Fibroblast of villous mesenchyme (primary cell): ENCODE measurements at places on chromosomes 12 and 14.

DNA sequence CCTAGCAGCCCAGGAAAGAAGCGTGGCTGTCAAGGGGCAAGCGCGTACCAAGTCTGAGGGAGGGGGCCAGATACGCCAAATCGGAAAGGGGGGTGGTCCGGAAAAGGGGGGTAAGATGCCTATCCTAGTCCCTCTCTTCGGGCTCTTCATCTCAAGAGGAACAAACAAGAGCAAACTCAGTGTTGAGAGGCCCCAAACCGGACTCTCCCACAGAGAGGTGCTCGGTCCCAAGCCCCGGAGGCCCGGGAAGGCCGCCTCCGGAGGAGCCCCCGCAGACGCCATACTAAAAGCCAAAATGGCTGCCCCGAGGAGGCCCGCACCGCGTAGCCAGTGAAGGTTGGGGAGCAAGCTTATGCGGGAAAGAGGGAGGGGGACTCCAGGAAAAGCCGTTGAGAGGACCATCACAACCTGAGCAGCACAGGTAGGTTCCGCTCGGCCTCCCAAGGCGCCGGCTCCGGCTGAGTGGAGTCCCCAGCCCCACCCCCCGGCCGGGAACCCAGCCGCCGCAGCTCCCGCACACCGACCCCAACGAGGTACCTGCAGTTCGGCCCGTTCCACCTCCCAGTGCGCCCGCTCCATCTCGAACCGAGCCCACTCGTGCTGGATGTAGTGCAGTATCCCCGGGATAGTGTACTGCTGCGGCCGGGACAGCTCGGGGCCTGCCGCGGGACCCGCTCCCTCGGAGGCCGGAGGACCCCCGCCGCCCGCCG is at the start of gene AP4S1:
TSS of gene AP4S1 (plus strand) at position 283 of the 710 bp plus-strand sequence. CDS start 40,548 bp downstream, outside the sequence.
- no peak for DNase-seq

- no peak for DNase-seq
Measured at GRCh38 chr12:126895951-126896913, 1370.7 kb upstream of the TMEM132C start.

DNA sequence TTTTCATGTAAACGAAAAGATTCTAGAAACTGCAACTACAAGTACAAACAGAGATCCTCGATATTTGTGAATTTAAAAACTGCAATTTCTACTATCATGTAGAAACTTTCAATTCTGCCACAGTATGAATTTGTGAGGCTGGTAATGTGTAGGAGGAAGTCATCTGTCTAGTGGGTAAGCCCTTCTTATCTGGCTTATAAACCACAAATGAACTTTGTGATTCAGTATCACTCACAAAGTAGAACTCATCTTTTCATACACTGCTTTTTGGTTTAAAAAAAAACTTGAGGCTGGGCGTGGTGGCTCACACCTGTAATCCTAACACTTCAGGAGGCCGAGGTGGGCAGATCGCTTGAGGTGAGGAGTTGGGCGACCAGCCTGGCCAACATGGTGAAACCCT is 20.7 kb downstream of the GTF2A1 start:
- no peak for DNase-seq

GRCh38 chr14:62957562-62957961 is 87.7 kb downstream of the KCNH5 start:
- DNase-seq = peak; percentile 35

DNA sequence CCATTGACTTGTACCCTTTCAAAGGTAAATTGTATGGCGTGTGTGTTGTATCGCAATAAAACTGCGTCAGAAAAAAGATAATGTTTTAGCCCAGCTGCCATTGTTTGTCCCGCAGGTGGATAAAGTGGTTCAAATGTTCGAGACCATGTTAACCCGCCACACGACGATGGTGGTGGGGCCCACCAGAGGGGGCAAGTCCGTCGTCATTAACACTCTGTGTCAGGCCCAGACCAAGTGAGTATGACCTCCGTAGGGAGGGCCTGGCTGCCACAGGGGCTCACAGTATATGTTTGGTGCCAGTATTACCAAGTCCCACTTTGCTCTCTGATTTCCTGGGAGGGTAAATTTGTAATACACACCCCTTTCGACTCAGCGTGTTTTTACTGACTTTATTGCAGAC is 96.9 kb downstream of the DNAH10 start:
- DNase-seq = no peak

DNA sequence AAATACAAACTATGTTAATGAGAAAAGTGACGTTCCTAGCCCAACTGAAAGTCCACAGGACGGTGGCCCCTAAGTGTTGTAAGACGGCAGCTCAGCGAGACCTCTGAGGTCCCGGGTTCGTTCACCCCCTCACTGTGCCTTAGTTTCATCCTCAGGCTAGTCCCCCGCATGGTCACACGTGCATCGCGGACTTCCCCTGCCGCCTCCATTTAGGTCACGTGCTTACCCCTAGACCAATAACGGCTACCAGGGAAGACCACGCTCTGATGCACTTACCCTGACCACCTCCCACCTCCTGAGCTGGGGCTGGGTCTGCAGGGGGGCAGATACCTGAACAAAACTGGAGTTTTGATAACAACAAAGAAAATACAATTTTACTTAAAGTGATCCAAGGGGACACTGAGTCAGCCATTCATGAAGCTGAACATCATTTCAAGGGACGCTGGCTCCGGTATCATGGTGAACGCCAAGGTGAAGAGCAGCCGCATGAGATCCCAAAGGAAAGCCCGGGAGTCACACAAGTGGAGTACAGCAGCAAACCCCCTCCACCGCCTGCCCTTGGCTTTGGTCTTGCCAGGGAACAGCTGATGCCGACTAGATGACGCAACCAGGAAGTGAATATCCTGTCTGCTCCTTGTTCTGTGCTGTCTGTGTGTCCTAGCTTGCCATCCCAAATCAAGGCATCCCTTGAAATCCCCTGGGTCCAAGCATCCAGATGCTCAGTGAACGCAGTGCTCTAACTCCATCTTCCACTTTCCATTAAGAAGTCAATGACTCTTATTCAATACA is 274.1 kb downstream of the PCNX1 start:
- DNase-seq = peak; percentile 35

- no peak for DNase-seq
Measured at GRCh38 chr12:64976131-64976530, 145.0 kb downstream of the WIF1 start.

DNA sequence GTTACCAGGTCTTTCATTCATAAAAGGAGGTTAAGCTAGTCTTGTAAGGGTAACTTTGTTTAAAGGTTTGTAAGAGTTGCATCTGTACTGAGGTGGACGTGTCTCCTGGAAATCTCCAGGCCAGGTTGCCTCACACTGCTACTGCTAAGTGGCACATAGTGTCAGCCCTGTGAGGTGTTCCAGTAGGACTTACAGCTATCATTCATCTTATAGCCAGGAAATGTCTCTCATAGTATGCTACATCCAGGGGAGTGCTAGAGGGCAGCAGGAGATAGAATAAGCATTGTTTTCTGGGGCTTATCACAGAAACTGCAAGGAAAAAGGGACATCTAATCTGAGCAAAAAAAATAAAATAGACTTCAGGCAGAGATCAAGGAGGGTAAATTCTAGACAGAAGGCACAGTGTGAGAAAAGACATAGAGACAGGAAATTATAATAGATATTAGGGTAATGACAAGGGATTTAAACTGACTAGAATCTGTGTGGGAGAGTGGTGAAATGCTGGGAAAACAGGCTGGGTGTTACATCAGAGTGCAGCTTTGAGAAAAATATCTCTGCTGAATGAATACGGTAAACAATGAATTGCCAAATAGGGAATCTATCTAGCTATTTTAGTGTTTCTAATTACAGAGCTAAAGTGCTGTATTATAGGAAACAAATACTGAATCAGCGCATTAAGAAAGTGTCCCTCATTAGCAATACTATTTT is 205.1 kb upstream of the ABCD2 start:
- peak; percentile 75 for DNase-seq

DNA sequence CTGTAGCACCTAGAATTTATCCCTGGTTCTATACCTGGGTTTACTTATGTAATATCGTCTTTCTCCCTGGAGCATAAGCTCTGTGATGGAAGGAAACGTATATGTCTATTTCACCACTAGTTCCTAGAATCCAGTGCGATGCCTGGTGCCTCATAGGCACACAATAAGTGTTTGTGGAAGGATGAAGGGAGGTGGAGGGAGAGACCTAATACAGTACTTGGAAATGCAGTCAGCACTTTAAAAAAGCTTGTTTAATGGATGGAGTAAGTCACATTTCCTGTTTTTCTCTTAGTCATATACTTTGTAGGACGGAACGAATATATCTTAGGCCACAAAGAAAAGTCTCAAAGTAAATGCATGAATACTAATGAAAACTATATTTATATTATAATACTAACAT is 186.5 kb upstream of the HMGA2 start:
- no peak for DNase-seq

GRCh38 chr12:56120158-56120846 is 2.2 kb downstream of the ZC3H10 start:
- DNase-seq = no peak

DNA sequence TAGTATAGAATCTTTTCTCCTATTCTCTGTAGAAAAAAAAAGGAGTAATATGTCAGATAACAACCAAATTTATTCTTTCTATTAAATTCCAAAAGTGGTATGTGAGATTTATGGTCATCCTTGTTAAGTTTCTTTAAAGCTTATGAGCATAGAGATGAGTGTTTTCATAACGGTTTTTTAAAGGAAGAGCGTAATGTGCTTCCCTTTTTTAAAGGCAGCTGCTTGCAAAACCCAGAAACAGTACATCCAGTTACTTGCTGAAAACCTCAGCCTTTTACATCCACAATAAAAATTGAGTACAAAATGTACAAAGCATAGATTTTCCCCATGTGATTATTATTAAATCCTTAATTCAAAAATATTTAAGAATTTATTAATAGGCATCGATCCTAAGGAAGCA is 53.6 kb upstream of the CD163 start:
- no peak for DNase-seq

DNA sequence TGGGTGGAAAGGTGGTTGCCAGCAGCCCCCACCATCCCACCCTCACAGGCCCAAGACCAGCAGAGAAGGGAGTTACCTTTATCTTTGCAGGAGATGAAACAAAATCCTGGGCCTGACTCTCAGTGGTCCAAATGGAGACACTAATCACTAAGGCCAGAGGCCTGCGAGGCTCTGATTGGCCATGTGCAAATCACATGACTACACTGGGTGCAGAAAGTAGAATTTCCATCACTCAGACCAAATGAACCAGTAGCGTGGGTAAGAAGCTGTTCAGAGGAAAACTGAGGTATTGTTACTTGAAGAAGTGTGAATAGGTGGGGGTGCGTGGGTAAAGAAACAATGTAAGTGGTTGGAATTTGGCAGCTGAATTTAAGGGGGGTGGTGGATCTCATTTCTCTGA is 20.2 kb upstream of the PPP1CC start:
- no peak for DNase-seq

DNA sequence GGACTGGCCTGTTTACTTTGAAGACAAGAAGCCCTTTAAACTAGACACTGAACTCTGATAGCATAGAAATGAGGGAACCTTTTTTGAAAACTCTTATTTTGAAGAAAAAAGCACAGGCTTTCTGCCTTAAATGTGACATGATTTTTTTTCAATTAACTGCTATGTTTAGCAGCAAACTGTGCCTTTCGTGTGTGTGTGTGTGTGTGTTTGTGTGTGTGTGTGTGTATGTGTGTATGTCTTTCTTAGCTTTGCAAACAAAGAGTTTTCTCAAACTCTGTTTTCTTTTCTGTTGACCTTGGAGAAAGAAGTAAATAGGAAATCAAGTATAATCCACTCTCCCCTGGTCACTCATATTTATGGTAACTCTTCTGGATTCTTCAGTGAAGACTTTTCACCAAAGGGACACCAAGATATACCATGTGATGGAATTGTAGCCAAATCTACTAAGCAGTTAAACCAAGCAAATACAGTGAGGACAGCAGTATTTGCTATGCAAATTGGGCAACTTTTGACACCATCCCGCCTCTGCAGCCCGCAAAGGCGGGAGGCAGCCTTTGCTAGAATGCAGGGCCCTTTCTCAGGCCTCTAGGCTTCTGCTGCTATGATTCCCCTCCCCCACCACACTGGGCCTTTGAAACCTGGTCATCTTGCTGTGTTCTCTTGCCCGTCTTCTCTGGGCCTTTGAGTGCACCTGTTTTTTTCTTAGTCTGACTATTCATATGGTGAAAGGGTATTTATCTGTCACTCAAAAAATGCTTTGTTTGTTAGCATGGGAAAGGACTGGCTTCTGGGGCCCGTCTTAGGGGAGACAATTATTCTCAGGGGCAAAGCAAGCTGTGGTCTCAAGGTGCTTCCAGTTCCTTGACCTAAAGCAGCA is 107.9 kb downstream of the MYRFL start:
- DNase-seq = no peak

DNA sequence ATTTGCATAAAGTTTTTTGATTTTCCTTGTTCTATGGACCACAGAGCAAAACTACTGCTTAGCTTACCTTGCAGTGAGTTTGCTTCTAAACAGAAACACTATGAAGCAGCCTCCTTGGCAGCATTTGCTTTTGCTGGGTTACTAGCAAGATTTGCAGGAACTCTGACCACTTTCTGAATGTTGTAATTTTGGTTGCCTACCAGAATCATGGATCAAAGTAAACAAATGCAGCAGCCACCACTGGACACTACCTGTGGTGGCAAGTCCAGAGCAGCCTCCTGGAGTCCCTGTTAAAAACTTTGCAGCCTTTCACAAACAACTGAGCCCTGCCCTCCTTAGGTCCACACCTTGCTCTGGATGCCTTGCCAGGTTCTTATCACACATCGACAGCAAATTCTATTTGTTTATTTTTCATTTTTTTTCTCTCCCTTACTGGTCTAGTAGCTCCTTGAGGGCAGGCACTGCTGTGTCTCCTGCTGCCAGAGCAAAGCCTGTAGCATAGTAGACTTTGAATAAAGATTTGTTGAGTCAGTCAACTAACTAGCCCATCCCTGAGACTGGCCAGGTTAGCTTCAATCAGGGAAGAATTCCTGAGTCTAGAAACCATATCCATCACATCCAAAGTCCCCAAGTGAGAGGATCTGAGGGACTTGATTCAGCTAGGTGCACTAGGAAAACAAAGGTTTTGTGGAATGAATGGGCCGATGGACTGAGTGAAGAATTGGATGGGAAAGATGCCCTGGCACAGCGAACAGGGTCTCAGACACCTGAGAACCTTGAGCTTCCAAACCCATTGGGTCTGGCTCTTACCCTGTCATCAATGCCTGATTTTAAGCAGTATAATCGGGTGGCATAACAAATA is 5.7 kb downstream of the TTC6 start:
- DNase-seq = no peak

DNA sequence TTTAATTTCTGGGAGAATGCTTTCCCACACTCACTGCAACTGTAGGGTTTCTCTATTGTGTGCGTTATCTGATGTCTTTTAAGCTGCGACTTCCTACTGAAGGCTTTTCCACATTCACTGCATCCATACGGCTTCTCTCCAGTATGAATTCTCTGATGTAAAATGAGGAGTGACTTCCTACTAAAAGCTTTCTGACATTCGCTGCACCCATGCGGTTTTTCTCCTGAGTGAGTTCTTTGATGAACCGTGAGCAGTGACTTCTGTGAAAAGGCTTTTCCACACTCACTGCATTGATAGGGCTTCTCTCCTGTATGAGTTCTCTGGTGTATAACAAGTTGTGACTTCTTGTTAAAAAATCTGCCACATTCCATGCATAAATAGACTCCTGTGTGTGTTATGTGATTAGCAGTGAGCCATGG is 29.7 kb downstream of the ZNF605 start:
- no peak for DNase-seq

GRCh38 chr12:95963096-95963495 is 20.0 kb downstream of the AMDHD1 start:
- DNase-seq = no peak

GRCh38 chr12:114799574-114800487 is 115.9 kb upstream of the TBX3 start:
- peak; percentile 17 for DNase-seq

GRCh38 chr12:22248121-22248520 is 86.4 kb downstream of the ST8SIA1 start:
- DNase-seq = no peak
